Breast epithelium (tissue), 4 donors: ENCODE measurements at places on chromosomes 5 and 9. TPM values are rescaled to one million over a fixed set of nuclear protein-coding genes. Genes with fewer than 3 reads are reported as not detected.

The FBXL7 gene
- 10.8 TPM for total RNA-seq

DNA sequence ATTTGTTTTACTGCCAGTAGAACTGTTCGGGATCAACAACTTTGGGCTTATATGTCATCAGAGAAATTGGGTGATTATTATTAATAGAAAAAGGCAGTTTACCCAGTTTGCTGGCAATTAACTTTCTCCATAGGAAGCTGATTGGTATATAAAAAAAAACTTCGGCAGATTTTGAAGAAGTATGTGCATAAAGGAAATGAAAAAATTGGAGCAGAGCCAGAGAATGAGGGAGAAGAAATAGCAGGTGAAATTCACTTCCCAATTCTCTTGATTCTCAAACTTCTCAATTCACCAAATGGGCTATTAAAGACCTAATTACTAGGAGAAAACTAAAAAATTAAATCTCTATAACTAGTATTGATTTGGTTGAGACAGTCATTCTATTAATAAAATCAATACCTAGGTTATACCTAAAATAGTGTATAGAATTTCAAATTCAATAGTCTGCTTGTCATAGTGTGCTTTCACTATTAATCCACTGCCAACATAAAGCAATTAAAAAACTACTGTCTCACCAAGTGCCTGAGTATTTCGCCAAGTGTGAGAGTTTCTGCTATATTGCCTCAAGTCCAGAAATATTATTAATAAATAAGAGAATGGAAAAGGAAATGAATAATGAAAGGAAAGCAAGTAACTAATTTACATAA is 47.5 kb downstream of the STX17 start:
- no peaks in the 10 kb centered on the region for H3K27me3 ChIP-seq
- H3K4me1 ChIP-seq = no peaks in the 10 kb centered on the region
- no peak for DNase-seq
- no peaks in the 10 kb centered on the region for H3K36me3 ChIP-seq
- H3K27ac ChIP-seq = no peak overlapping the region
- no peak overlapping the region for H3K4me3 ChIP-seq

GRCh38 chr5:121175986-121176385 is 675.7 kb upstream of the FTMT start:
- H3K27ac ChIP-seq = no peak overlapping the region
- no peaks in the 10 kb centered on the region for H3K36me3 ChIP-seq
- H3K27me3 ChIP-seq = no peaks in the 10 kb centered on the region
- no peak overlapping the region for H3K4me3 ChIP-seq
- no peak for DNase-seq
- H3K4me1 ChIP-seq = no peaks in the 10 kb centered on the region

The PIP5KL1 gene
- total RNA-seq = 5.2 TPM

The BRD8 gene
- total RNA-seq = 28.6 TPM
